Left colon (tissue), 2 donors: ENCODE measurements at places on chromosomes 5 and 9. TPM values are rescaled to one million over a fixed set of nuclear protein-coding genes. Genes with fewer than 3 reads are reported as not detected.

The CDO1 gene
- total RNA-seq = 0.55 TPM

The PRDM9 gene
- not detected for total RNA-seq

DNA sequence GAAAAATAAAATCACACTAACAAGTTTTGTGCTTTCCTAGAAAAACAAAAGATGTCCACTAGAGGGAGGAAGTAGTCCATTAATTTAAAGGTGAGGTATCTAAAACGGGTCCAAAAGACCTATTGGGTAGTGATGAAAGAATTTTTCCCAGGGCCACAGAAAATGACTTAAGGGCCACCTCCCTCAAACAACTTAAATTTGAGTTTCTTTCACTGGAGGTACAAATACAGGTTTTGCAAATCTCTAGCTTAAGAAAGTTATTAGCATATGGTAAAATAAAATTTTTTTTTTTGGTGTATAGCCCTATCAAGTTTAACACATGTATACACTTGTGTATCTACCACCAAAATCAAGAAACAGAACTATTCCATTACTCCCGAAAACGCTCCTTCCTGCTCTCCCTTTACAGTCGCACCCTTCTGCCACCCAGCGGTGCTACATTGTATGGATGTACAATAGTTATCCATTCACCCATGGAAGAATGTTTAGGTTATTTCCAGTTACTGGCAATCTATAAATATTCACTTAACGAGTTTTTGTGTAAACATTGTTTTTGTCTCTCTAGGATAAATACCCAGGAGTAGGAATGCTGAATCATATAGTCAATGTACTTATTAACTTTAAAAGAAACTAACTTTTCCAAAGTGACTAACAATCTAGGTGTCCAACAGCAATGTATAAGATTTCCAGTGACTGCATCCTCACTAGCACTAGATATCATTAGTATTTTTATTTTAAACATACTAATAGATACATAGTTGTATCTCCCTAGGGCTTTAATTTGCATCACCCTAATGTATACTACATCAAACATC, 21.9 kb downstream of the DEPDC1B start:
- peak; percentile 85 for DNase-seq

DNA sequence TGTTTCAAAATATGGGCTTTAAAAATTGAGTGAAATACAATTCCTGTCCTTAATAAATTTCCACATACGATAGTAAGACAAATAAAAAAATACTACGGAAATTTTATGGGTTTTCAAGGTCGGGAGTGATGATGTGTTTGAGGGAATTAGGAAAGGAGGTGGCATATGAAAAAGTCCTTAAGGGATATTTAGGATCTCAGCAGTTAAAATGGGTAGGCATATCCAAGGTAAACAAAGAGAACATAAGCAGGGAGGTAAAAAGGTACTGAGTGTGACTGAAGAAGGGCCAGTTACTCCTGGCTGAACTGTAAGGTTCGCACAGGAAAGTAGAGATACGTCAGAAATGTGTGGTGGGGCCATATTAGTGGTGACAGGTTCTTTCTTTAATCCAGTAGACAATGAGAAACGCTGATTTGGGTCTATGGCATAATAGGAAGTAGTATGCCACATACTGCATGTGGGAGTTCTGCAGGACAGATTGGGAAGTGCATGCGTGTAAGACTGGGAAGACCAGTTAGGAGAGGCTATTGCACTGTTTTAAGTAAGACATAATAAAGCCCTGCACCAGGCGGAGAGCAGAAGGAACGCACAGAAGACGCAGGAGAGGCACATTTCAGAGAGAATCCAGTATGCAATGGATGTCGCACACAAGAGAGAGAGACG, 937 bp upstream of the HMGCR start:
- DNase-seq = peak; percentile 54

DNA sequence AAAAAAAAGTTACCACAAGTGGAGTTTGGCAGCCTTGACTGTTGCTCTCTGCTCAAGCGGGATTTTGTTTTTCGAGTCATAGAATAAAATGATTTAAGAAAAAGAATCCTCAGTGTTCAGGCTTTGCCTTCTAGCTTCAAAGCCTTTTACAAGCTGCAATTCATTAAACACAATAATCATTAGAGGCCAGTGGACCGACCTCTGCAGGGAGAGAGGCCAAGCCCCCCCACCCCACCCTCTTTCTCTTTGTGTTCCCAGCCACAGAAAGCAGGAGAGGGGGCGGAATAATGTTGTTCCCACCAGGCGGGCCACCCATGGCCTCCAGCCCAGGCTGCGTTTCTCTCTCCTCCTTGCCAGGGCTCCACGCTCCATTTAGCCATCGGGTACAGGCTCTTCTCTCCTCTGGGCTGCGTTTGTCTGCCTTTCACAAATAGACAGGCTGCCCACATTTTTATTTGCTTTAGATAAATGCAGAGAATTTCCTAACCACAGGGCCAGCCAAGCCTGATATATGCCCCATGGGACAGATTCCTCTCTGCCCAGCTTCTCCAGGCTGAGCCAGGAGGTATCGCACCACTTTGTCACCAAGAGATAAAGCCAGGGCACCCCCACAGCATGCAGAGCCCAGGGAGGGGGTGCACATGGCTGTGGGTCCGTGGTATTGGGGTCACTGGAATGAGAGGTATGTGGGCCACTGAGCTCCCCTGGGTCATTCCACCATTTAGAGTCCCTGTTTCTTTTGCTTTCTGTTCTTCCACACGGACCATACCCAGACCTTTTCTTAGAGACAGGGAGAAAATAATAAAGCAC, 318.8 kb downstream of the PIK3R1 start:
- DNase-seq = peak; percentile 10

- no peak for DNase-seq
Observed at GRCh38 chr9:5442400-5443011, 4.8 kb upstream of the PLGRKT start.

DNA sequence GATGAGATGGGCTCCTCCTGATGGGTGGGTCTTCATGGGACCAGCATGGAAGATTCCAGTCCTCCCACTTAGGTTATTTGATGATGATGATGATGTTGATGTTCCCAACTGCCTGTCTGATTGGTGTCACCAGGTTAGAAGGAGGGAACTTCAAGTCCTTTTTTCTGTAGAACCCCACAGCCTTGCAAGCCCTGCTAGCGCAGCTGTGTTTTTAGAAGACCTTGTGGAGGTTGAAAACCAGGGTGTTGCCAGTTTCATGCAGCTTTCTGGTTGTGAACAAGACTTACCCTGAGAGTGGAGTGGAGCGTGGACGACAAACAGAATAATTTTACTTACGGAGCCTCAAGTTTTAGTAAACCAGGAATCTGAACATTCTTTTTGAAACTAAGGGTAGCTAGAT, 83.0 kb downstream of the TRIO start:
- DNase-seq = no peak

GRCh38 chr5:95931079-95931833, 30.4 kb downstream of the ELL2 start:
- DNase-seq = no peak

GRCh38 chr9:38343552-38343951, 49.0 kb upstream of the ALDH1B1 start:
- no peak for DNase-seq

The CTXN3 gene
- not detected for total RNA-seq

DNA sequence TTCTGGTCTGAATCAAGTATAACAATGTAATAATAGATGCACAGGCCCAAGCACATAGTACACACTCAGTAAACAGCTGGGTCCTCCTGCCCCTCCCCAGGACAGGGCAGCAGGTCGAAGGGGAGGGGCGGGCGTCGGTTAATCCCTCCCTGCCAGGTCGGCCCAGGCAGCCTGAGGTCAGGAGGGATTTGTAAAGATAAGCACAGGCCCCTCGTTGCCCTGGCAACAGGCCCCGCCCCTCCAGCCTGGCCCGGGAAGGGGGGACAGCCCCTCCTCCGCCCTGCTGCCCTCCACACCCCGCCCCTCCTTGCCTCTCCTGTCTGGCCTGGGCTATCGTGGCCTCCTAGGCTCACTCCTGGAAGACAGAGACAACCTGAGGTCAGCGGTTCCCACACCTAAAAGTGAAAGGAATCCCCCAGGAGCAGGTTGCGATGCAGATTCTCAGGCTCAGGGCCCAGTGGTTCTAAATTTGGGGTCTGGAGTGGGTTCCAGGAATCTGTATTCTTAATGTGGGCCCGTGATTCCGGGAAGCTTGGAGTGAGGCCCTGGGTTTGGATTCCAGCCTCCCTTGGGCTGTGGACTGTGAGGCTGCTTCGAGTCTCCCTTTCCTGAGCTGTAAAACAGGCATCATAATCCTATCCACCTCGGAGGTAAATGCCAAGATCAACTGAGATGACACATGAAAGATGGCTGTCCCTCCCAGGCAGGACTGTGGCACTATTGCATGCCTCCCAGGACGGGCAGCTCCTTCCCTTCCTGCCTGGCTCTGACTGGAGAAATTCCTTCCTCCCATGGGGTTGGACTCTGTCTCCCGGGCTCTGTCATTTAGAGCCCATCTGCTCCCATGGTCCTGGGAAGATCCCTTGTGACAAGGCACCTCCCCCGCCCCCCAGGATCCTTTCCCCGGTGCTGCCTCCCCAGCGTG, 4.4 kb downstream of the CRB2 start:
- DNase-seq = peak; percentile 88

- DNase-seq = no peak
Observed at GRCh38 chr5:98872674-98873073, 56.1 kb downstream of the CHD1 start.

DNA sequence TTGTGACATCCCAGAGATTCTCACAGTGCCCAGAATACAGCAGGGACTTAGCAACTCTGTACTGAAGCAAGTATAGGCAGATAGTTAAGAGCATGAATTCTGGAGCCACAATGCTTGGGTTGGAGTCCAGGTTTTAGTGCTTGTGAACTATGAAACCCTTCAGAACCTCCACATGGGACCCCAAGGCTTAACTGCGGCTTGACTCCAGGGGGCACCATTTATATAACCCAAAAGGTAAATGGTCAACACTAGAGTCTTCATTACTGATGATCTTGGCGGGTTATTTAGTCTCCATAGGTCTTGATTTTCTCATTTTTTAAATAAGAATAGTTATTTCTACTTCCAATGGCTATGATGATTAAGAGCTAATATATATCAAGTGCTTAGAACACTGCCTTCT, 390.3 kb downstream of the TAF11L14 start:
- no peak for DNase-seq

The DNAJC21 gene
- total RNA-seq = 40.0 TPM

DNA sequence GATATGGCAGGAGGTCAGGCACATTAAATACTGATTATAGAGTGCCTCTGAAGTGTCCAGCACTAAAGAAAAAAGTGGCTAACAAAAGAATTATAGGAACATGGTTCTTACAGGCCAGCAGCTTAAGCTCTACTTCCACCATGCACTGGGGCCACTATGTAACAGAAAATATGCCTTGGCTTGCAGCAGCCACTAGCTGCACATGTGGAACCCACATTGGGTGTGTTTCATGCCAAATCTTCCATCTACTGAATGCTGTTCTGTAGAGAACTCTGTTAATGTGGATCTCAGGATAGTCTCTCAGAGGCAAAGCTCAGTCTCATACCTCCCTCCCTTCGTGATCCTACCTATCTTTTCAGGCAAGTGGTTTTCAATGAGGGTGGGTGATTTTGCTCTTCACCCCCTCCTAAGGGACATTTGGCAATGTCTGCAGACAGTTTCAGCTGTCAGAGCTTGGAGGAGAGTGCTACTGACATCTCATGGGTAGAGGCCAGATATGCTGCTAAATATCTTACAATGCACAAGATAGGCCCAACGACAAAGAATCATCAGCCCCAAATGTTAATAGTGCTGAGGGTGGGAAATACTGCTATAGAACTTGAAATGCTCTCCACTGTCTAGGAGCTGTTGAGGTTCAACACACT, 218.9 kb downstream of the TARS1 start:
- DNase-seq = no peak

- no peak for DNase-seq
Observed at GRCh38 chr5:150289551-150290390, at the start of gene CAMK2A. Gene CAMK2A (minus strand): TSS chr5:150289773. CDS start chr5:150289625, 148 bp downstream.
